ENCODE measurements at places on chromosomes 3 and 15. TPM values are rescaled to one million over a fixed set of nuclear protein-coding genes. Genes with fewer than 3 reads are reported as not detected.

Gene OR5H1
- total RNA-seq, result not detected

Gene TIMP4
- total RNA-seq, result not detected

Gene TM4SF18
- total RNA-seq, result 0.34 TPM

Gene TRIM42
- total RNA-seq, result not detected

Gene CAMK2N2
- total RNA-seq, result 5.1 TPM

Gene SLC15A2
- 0.96 TPM for total RNA-seq

Gene ATP1B3
- total RNA-seq, result 147 TPM

Gene PAQR5
- 34.0 TPM for total RNA-seq

Gene PIGBOS1
- total RNA-seq, result 15.3 TPM

Gene FRMD5
- 27.2 TPM for total RNA-seq

Gene PLSCR2
- total RNA-seq, result not detected

Gene ANKDD1A
- total RNA-seq, result 8.1 TPM

Gene SPATA12
- 0.22 TPM for total RNA-seq

Gene CDAN1
- 22.4 TPM for total RNA-seq

Gene SLC9C1
- total RNA-seq, result 0.79 TPM

Gene CRABP1
- 0.47 TPM for total RNA-seq

Gene GUCA1C
- not detected for total RNA-seq

Gene STXBP5L
- not detected for total RNA-seq

Gene TRPC1
- total RNA-seq, result 6.1 TPM

Gene FOXB1
- total RNA-seq, result not detected

Gene FXR1
- 215 TPM for total RNA-seq

Gene ISG20
- 11.0 TPM for total RNA-seq

Measured in HCT116 (cell line).